GOT3 (cell line): ENCODE measurements at places on chromosomes 1 and 21.

DNA sequence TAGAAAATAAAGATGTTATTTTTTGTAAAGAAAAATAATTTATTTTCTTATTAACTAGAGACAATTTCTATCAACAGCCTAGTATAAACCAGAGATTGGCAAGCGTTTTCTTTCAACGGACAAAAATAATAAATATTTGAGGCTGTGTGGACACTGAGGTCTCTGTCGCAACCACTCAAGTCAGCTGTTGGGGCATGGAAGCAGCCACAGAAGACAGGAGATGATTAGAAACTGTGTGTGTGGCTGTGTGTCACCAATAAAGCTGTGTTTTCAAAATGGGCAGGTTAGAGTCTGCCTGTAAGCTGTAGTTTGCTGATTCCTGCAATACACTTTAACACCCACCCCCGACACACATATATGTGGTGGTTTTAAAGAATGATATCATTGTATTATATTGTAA lies 200.6 kb upstream of the HMCN1 start:
- no peak for DNase-seq

GRCh38 chr1:97869441-97869840 lies 51.4 kb downstream of the DPYD start:
- DNase-seq = no peak

- DNase-seq = no peak
Measured at GRCh38 chr1:223710179-223711133, 1.9 kb upstream of the CAPN2 start.

- DNase-seq = no peak
Measured at GRCh38 chr1:17270891-17271765, 22.2 kb downstream of the PADI3 start.

GRCh38 chr1:78419309-78419708 lies 71.5 kb upstream of the PTGFR start:
- DNase-seq = no peak

DNA sequence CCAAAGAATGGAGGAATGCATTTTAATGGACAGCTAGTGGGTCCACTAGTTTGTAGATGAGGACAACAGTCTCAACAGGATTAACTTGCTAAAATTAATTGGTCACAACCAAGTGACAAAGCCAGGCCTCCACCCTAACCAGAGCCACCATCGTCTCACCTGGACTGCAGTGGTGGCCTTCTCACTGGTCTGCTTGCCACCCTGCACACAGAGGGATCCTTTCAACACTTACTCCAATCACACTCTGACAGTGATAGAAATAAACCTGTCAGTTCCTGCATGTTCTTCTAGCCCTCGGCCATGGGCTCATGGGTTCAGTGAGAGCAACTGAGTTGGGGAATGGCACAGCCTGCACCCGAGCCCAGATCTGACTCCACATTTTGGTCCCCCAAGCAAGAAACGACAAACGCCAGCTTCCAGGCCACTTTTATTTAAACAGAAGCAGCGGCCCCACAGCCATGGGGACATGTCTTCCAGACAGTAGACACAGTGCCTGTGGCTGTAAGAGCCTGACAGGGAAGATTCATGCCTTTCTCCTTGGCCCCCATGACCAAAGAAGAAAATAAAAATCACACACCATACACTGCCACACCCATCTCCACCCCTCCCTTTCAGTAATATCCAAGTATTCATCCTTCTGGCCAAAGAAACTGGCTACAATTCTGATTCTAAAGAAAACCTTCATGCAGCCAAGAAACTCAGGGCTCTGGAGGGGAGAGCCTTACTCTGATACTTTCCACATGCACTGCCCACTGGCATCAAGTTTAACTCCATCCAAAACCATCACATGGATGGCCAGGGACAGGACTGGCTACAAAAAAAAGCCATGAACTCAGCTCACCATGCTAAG lies 37.6 kb downstream of the DHCR24 start:
- DNase-seq = no peak

DNA sequence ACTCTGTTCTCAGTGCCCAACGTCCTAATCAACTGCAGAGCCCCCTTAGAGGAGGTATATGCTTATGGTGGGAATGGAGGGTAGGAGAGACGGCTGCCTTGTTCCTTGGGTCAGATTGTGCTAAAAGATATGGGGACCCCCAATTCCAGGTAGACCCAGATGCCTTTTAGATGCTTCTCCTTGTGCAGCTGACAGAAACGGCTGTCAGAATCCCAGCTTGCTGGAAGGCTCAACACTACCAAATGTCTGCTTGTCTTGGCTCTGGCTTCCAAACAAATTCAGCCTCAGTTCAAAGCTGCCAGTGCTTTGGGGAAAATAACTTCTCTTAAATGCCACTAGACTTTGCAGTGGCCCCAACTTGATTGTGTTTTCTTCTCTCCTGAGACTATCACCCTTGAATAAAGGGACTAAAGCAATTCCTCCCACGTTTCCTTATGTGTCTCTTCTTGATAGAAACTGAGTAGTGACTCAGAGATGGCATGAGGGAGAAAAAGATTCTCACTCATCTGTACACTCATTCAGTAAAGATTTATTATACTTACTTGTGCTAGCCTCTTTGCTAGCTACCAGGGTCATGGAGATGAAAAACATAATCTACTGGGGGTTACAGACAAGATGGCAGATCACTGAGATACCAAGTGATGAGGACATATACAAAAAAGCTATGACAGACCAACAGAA lies 3.4 kb upstream of the RNF19B start:
- DNase-seq = no peak

GRCh38 chr21:26842974-26843932 lies 2.0 kb downstream of the ADAMTS1 start:
- peak; percentile 82 for DNase-seq
